ENCODE measurements at places on chromosomes 4 and X.

DNA sequence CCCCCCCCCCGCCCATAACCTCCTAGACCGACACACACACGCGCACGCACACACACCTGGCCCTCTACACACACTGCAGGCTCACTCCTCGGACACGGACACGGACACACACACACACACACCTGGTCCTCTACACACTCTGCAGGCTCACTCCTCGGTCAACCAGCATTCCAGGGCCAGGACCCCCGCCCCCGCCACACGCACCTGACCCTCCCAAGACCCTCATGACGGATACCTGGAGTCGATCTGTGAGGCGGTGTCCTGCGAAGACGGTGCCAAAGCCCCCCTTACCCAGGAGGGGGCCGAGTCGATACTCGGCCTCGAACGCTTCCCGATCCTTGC is 552 bp downstream of the PIM2 start:
- no peak for DNase-seq

DNA sequence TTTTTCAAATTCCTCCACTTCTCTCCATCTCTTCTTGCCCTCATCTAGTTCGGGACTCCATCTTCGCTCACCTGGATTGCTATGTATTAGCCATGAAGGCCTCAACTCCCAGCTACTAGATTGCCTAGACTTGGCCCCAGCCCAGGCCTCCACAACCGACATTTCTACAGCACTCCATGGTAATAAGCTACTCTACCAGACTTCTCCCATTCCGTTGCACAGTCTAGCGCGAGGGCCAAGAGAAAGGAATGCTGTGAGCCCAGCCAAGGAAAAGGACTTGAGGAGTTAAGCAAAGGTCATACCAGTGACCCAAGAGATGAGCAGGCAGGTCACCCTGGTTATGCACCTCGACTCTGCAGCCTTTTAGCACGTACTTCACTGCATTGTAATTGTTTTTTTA is 75.6 kb downstream of the SOWAHB start:
- DNase-seq, result no peak

- DNase-seq, result no peak
Measured at GRCh38 chr4:153652051-153652784, 31.9 kb upstream of the TLR2 start.

- no peak for DNase-seq
Measured at GRCh38 chr4:11028334-11028733, 343.8 kb upstream of the CLNK start.

- DNase-seq, result no peak
Measured at GRCh38 chr4:76550966-76551780, 116.1 kb downstream of the SHROOM3 start.

DNA sequence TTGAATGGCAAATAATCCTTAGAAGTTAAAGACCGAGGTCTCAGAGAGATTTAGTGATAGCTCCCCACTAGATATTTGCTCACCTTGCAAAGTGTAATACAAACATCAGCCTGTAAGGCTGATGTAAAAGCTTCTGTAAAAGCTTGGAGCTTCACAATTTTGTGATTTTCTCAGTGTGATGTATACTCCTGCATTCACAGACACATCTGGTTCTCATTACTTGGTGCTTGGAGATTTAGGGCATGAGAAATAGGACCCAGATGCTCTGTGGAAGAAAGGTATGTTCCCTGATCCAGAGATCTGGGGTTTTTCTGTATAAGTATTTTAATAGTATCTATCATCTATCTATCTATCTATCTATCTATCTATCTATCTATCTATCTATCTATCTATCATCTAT is 1664.3 kb downstream of the C4orf33 start:
- no peak for DNase-seq

GRCh38 chr4:118865091-118865708 is 23.5 kb upstream of the SYNPO2 start:
- peak; percentile 55 for DNase-seq

DNA sequence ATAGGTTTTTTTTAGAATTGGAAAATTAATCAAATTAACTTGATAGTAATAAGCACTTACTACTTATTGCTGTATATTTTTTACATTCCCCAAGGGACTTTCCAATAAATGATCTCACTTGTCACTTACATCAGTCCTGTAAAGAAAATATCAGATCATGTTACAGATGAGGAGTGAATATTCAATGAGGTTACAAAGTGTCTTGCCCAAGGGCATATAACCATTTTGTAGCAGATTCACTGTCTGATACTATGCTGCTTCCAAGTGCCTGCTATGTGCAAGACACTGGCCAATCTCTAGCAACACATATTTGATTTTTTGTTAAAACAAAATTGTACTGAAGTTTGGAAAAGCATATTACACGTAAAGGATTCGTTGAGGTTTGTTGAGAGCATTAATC is 1287.7 kb downstream of the FAM133A start:
- no peak for DNase-seq

GRCh38 chrX:41384051-41384705 is 50.2 kb downstream of the DDX3X start:
- peak; percentile 51 for DNase-seq

DNA sequence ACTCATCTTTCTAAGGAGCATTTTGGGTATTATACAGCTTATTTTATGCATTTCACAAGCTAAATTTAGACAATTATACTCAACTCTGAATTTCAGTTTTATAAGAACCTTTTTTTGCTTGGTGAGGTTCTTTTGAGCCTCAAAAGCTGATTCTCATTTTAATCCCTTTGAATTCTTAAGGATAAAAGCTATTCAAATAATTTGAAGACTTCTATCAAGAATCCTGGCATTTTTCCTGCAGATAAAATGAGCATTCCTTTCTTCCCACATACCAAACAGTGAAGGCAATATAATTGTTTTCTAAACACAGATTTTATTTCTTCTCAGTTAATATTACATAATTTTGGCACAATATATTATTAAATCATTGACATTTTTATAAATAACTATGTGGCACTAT is 118.4 kb upstream of the GPM6A start:
- DNase-seq, result no peak

GRCh38 chr4:139957986-139958738 is 195.8 kb downstream of the MAML3 start:
- no peak for DNase-seq

DNA sequence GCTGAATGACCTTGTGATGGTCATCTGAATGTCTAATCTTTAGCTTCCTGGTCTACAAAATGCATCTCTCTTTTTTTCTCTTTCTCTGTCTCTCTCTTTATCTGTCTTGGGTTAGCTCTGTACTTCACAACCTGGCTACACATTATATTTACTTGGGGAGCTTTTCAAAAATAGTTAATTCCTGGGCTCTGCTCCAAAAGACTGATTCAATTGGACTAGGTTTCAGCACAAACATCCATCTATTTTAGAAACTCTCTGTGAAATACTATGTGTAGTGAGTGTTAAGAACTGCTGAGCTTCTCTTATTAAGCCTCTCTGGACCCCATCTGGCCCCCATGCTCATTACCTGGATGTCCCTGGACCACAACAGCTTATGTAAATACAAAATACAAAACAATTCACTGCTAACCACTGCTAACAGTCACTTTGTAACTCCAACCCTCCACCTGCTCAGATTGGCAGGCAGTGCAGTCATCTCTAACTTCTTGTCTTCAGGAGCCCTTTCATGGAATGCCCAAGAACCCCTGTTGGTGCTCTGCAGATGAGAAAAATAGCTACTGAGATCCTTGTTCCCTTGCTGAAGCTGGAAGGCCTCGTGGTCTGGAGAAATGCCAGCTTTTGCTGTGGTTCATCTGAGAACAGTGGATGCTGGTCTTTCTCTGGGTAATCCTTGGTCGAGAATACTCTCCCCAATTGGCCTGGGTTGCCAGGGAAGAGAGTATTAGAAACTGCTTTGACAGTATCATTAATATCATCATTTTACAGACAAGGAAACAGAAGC is 14.8 kb upstream of the BOD1L1 start:
- DNase-seq, result no peak

- no peak for DNase-seq
Measured at GRCh38 chrX:10010686-10011085, 43.5 kb downstream of the CLDN34 start.

- DNase-seq, result no peak
Measured at GRCh38 chr4:2437475-2438215, 18.9 kb downstream of the CFAP99 start.

GRCh38 chrX:111483135-111483534 is 28.3 kb upstream of the SERTM2 start:
- DNase-seq, result no peak

GRCh38 chr4:33062155-33062806 is 2342.1 kb downstream of the PCDH7 start:
- no peak for DNase-seq

DNA sequence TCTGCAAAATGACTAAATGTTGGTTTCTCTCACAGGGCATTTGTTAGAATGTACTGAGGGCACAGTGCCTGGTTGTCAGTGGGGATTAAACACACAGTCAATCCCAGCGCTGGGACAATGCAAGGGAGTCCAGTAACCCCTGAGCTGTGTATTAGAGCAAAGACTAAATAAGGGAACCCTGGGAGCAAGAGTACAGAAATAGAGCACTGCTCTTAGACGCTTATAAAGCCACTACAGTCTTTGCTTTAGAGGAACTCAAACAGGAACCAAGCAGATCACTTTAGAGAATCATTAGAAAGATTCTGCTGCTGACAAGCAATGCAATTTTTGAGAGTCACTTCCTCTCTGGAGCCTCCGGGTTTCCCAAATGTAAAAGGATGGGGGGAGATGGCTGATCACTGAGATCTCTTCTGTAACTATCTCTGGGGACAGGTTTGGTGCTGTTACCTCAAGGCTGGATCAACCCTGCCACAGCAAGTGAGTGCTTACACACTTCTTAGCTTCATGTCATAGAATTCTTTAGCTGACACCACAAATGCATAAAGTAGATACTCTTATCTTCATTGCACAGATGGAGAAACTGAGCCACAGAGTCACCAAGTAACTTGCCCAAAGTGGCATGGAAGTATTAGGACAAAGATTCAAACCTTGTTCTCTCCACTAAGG is 137.8 kb upstream of the CPEB2 start:
- DNase-seq, result no peak

DNA sequence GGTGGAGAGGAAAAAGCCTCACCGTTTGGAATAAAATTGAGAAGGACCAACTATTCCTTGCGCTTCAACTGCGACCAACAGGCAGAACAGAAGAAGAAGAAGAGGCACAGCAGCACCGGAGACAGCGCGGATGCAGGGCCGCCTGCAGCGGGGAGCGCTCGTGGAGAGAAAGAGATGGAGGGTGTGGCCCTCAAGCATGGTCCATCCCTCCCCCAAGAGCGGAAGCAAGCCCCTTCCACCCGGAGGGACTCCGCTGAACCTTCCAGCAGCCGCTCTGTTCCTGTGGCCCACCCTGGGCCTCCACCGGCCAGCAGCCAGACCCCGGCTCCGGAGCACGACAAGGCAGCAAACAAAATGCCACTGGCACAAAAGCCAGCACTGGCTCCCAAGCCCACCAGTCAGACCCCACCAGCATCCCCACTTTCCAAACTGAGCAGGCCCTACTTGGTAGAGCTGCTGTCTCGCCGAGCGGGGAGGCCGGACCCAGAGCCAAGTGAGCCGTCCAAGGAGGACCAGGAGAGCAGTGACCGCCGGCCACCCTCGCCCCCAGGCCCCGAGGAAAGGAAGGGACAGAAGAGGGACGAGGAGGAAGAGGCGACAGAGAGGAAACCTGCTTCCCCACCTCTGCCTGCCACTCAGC is 71.2 kb downstream of the AASDH start:
- peak; percentile 3 for DNase-seq

GRCh38 chr4:8341691-8342090 is 72.1 kb downstream of the HTRA3 start:
- DNase-seq, result no peak

- no peak for DNase-seq
Measured at GRCh38 chrX:627995-628394, 2.6 kb upstream of the SHOX start.

DNA sequence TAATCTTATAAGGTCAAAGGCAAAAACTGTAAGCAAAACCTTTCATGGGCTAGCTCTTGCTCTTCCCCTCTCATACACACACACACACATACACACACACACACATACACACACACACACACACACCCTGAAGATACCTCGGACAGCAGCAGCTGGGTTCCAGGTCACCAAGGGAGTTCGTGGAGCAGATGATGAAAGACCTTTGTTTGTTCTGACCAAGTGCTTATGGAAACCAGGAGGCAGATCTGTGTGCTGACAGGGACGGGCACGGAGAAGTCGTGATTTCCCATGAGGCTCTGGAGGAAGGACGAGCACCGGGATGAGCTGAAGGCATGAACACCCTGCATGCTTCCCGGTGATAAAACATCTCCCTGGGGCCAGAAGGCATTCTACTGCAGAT is 35.4 kb upstream of the CRMP1 start:
- no peak for DNase-seq

- DNase-seq, result no peak
Measured at GRCh38 chrX:16756724-16757123, 29.5 kb upstream of the TXLNG start.

DNA sequence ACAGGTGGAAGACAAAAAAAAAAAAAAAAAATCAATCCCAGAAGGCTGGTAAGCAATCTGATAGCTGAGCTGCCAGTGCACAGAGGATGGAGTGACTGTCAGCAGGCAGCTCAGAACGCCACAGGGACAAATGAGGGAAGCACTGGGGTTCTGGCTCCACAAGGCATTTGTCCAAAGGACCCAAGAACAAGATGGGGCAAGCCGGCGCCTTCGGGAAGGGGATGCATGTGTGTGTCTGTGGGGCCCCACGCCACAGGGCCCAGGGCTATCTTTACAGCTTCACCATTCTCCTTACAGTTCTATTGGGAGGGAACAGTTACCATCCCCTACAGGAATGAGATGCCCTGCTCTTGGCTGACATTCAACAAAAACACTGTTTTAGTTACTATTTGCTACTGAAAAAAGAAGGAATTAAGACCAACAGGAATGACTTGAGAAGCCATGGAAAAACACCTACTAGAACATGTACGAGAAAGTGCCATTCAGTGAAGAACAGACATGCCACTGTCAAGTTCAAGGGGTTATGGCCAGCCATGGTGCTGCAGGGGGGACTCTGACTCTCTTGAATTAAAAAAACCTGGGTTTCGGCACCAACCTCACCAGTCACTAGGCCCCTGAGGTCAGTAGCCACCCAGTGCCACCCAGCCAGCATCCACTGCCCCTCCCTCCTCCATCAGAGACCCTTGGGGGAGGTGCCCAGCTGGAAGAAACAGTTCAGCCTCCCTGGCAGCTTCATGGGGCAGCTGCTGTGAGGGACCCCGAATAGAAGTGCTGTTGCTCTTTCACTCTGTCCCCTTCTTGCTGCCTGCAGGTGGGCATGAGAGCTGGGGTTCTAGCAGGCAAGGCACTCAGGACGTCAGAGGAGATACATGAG is 18.5 kb downstream of the WDR1 start:
- DNase-seq, result no peak

DNA sequence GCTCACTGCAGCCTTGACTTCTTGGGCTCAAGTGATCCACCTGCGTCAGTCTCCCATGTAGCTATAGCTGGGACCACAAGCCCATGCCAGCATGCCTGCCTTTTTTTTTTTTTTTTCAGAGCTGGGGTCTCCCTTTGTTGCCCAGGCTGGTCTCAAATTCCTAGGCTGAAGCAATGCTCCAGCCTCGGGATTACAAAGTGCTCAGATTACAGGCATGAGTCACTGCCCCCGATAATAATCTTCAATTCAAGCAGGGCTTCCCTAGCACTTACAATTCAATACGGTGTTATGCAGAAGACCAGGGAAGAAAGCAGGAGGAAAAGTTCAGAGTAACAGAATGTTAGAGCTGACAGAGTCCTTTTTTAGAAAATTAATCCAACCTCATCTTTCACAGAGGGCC is 26.1 kb downstream of the OTOP1 start:
- no peak for DNase-seq

GRCh38 chr4:119041951-119042560 is 93.6 kb upstream of the MYOZ2 start:
- peak; percentile 61 for DNase-seq

GRCh38 chr4:98786866-98787265 is 128.5 kb upstream of the TSPAN5 start:
- DNase-seq, result no peak

GRCh38 chrX:119201570-119201969 is 34.5 kb upstream of the PGRMC1 start:
- DNase-seq, result no peak
